ENCODE measurements at places on chromosomes 5 and 9.

- DNase-seq: no peak
Observed at GRCh38 chr5:121285801-121286521, 565.7 kb upstream of the FTMT start.

DNA sequence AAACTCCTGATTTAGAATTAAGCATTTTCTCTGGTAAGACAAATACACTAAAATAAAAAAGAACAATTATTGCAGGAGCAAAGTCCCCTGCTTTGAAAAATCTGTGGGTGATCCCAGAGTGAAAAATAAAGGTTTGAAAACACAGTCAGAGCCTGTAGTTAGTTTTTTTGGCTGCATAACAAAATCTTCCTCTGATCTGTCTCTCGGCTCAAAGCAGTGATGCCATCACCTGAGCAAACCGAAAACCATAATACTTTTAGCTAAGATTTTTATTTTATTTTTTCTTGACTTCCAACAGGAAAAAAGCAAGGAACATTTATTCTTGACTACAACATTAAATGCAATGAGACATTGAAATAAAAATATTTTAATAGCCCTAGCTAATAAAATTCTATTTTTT lies 1.2 kb downstream of the CDH18 start:
- DNase-seq: no peak

GRCh38 chr9:110050925-110051355 lies 157.0 kb downstream of the C9orf152 start:
- DNase-seq: no peak

DNA sequence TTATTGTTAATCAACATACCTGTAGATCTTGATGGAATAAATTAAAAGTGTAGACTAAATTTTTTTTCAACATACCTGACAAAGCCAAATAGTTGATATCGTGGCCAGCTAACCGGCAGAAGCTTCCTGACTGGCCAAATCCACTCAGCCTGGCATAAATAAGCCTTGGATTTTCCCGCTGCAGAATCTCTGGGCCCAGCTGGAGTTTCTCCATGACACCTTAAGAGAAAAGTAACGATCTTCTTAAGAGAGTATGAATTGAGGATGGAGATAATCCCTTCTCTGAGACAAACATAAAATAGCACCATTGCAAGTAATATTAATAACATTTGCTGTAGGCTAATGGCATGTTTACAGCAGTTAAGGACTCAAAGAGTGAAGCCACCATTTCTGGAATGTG lies 2.2 kb downstream of the AMACR start:
- no peak for DNase-seq

- DNase-seq: no peak
Observed at GRCh38 chr5:79546782-79547428, 33.0 kb upstream of the HOMER1 start.

DNA sequence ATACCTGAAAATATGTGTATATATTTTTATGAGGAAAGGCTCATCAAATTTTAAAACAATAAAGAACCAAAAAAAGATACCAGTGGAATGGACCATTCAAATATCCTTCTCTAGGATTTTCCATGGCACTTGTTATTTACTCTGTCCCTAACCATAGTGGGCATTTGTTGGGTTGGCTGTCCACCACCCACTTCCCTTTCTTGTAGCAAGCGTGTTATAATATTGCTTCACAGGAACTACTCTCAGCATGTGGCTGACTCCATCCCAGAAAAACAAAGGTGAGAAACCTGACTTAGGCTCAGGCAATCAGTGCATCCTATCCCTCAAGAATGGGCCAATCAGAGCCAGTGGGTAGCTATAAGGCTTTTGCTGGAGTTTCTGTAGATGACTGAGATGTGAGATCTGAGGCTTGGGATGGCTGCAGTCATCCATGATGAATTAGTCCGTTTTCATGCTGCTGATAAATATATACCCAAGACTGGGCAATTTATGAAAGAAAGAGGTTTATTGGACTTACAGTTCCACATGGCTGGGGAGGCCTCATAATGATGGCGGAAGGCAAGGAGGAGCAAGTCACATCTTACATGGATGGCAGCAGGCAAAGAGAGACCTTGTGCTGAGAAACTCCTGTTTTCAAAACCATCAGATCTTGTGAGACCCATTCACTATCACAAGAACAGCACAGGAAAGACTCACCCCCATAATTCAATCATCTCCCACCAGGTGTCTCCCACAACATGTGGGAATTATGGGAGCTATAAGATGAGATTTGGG lies 17.2 kb downstream of the C5orf63 start:
- no peak for DNase-seq

GRCh38 chr5:16410338-16410737 lies 55.3 kb downstream of the ZNF622 start:
- DNase-seq: peak; percentile 10

DNA sequence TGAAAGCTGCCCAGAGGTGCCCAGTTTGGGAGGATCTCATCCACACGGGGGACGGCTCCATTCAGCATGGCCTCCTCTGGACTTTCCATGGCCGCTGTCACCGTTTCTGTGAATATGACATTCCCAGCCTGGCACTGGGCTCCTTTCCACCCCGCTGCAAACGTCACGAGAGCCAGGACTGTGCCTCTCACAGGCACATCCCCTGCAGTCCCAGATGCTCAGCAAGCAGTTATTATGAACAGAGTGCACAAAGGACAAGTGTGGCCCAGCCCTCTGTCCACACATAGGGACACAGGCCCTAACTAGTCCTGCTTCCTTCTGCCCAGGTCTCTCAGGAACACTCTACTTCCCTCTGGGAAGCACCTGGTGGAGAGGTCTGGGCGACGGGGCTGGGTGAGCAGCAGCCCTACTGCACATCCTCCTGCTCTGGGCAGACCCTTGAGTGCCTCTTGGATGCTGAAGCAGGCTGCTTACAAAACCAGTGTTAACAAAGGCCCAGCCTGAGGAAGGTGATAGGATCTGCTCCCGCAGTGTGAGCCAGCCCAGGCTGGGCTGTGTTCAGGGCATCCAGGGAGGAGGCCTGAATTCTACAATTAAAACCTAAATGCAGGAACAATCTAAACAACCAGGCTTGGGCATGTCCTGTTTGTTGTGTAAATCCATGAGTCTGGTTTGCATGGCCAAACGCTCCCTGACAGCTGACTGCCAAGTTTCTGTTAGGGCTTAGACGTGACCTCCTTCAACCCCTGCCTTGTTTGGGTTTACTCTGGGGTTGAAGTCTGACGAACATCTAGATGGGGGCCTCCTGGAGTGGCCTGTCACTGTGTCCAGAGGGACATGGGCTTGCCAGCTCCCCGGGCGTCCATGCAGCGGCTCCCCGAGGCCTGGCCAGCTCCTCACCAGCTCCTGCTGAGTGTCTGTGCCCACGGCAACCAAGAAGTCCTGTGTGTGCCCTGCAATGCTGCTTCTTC lies 269.8 kb downstream of the GADD45G start:
- DNase-seq: no peak

DNA sequence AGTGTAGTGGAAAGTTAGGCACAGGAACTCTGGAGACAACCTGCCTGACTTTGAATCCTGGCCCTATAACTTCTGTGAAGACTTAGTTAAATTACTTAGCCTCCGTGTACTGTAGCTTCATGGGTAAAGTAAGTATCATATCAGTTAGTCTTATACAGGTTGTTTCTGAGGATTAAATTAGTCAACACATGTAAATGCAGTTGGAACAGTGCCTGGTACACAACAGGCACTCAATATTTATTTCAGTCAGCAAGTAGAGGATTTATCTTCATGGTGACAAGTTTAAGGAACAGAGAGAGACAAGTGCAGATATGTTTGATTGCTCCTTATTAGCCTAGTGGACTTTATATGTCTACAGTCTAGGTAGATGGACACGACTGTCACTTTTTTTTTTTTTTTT lies 2.7 kb downstream of the TSLP start:
- DNase-seq: no peak

- DNase-seq: no peak
Observed at GRCh38 chr9:4318741-4319140, 18.9 kb upstream of the GLIS3 start.

DNA sequence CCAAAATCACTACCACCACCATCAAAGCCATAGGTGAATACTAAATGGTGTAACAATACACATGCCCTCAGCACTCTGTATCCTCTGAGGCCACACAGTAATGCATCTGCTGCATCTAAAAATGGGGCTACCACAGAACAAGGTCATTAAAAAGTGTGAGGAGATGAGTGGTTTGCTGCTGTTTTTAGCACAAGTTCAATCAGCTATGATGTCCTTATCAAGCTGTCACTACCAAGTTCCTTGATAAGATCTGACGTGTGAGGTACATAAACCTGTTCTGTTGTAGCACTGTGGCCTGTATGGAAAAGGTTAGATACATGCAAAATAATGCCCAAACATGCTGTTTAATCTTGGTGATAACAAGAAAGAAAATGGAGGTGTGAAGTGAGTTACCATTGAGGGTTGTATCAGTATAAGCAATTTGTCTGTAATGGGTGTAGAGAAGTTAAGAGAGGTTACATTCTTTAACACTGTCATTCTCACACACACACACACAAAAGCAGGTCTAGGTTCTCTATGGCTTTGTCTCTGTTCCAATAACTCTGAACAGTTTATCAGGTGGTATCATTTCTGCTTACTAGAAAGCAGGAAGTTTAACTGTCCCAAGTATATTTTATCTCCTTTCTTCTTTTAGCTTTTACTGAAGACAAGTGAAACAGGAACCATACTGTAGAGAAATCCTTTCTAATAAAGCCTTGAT lies 252.9 kb downstream of the CWC27 start:
- no peak for DNase-seq

DNA sequence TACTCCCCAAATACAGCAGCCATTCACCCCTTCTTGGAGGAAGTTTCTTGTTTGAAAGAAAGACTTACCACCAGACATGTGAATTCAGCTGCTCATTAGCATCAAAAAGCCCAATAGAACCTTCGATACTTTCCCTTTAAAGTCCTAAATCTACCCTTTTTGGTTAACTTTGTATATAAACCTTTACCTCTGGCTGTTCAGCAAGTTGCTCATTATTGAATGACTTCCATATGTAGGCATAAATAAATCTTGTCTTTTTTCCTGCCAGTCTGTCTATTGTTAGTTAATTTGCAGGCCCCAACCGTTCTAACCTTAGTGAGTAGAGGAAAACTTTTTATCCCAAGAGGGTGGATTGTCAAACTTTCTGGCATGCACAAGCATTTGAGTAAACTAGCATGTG lies 27.9 kb upstream of the FBXL17 start:
- no peak for DNase-seq

- DNase-seq: no peak
Observed at GRCh38 chr9:87238545-87238944, 259.1 kb upstream of the DAPK1 start.

GRCh38 chr5:168842571-168843205 lies 263.5 kb upstream of the PANK3 start:
- no peak for DNase-seq

- no peak for DNase-seq
Observed at GRCh38 chr9:76926324-76926741, 20.4 kb upstream of the PRUNE2 start.

DNA sequence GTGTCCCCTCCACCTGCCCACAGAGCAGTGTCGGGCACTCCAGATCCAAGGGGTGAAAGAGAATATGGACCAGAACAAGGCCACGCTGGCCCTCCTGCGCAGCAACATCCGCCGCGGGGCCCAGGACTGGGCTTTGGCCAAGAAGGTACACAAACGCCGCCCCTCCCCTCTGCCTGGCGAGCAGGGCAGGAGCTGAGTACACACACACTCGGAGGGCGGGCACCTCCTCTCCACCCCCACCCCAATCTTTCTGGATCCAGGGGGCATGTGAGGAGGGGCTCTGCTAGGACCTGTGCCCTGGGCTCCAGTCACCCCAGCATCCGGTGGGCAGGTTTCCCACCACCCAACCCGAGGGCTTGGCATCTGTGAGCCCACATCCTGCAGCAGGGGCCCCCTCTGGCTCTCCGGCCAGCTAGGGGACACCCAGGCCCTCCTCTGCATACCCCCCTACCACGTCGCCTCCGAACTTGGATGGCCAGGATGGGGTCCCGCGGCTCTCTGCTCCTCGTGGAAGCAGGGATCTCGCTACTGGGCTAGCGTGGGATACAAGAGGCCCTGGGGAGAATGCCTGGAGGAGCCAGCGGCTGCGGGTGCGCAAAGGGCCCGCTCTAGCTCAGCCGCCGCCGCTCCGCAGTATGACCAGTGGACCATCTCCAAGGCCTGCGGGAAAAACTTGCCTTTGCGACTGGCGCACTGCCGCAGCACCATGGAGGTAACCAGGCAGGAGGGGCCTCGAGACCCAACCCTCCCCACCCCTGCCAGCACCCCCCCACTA lies 3.1 kb downstream of the CCDC183 start:
- DNase-seq: no peak

GRCh38 chr5:119356612-119357188 lies 881 bp downstream of the TNFAIP8 start:
- DNase-seq: peak; percentile 15

DNA sequence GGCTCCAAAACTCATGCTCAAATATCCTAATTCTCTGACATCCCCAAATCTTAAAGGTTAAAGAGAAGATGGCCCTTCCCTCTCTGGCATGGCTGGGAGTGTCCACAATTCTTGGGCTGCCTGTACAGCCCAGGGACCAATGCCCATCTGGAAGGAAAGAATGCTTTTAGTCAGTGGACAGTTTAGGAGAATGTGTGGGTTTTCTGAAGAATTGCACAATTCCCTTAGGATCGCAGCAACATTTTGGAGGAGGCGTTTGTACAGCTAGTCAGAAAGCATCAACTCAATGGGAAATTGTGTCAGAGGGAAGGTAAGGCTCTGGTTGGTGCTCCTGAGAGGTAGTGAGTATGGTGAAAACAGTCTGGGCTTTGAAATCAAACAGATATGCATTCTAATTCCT lies 15.0 kb downstream of the FAM193B start:
- no peak for DNase-seq

DNA sequence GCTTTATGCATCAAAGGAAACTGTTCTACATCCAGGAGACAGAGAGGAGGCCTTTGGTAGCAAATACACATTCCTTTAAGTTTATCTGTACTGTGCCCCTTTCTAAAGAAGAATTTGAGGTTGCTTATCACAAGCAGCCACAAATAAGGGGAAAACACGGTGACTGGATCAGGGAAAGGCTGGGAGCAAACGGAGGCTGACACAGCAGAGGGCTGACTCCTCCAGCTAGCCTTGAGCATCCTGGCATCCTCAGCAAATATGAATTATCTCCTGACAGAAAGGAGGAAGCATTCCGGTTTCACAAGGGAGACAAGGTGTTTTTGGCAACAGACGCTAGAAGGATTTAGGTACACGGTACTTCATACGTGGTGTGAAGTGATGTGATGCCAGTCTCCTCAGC lies 133.5 kb downstream of the DCP2 start:
- no peak for DNase-seq

DNA sequence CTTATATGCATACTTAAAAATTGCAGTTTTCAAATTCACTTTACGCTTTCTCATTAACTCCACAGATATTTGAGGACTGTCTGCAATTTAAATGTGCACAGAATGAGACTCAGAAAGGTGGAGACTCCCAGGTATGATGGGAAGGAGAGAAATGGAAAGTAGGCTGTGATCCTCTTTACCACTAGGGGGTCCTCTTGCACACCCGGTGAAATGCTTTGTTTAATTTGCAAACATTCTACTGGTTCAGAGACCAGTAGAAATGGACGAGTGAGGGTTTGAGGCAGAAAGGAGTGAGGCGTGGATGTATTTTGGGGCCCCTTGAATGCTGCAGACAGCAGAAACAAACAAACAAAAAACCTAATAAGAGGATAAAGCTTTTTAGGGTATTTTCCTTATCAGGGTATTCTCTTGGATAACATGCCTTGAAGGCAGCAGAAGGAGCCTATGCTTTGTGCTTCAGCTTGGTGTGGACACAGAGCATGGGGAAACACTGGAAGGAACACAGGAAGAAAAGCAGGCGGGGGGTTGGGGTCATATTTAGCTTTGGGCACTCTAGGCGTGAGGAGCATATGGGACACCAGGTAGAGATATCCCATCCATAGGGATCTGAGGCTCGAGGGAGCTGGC lies 410.1 kb downstream of the DMRT2 start:
- DNase-seq: no peak
